CD4-positive, CD25-positive, alpha-beta regulatory T cell (primary cell): ENCODE measurements at places on chromosomes 5 and 9. TPM values are rescaled to one million over a fixed set of nuclear protein-coding genes. Genes with fewer than 3 reads are reported as not detected.

Gene HAUS6
- total RNA-seq, result 13.2 TPM

Gene LCN12
- total RNA-seq, result 1.4 TPM

- no peak for DNase-seq
These were observed 512.2 kb downstream of the ZNF608 start for GRCh38 chr5:124234022-124234769.

Gene GRIA1
- total RNA-seq, result not detected

DNA sequence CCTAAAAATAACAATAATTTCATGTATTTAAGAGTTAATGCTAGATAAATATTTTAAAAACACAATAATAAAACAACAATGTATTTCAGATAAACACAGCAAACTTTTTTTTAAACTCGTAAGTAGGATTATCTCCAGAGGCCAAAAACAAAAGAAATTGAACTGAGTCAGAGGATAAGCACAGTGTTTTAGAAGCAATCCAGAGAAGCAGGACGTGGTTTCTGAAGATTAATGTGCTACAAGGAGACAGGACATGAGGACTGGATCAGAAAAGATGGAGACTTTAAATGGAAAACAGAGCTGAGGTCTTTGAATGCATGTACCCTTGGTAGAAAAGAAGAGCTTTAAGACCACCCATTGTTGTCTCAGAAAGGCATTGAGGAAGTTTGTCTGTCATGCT is 491.2 kb upstream of the TLE4 start:
- no peak for DNase-seq

- no peak for DNase-seq
These were observed 732 bp upstream of the SMIM15 start for GRCh38 chr5:61162832-61163567.

DNA sequence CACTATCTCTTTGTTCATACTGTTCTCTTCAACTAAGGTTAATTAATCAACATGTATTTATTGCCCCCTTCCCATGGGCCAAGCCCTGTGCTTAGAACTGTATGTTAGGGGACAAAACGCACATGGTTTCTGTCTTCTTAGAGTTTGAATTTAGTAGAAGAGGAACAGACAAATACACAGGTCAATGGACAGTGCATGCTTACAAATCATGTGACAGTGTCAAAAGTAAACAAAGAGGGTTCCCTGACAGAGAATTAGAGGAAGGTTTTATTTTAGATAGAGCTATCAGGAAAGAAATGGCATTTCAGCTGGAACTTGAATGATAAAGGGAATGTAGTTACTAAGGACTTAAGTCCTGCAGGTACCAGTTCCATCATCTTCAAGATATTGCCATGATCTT is 145.2 kb upstream of the CCDC152 start:
- DNase-seq, result no peak

DNA sequence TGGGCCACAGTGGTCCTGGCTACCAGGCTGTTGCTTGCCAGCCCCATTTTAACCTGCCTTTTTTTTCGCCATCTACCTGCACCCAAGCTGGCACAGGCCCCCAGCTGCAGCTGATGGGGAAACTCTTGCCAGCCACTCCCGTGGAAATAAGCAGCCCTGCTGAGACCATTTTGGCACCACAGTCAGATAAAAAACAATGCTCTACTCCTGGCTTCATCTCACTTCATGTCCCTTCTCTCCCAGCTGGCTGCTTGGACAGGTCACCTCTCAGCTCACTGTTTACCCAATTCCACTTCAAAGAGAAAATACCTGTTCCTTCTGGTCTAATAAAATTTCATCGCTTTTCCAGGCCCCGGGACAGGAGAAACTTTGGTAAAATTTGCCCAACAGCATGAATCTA is 322.6 kb upstream of the SLC30A5 start:
- DNase-seq, result no peak

DNA sequence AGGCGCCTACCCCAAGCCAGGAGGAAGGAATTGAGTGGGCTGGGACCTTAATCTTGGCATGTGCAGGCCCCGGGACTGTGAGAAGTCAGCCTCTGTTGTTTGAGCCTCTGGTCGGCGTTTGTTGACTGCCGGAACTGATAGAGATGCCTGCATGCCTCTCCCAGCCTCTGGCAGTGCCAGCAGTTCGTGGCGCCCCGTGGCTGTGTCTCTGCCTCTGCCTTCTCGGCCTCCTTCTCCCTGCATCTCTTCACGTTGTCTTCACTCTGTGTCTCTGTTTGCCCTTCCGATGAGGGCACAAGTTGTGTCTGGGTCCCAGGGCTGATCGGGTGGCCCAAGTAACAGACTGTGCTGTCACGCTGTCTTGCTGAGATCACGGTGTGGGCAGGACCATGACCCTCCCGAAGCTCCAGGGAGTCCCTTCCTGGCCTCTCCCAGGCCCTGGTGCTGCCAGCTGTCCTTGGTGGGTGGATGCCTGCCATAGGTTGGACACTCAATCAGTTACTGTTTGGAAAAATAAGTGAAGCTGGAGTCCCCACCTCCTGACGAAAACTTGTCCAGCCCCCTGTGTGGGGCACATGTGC is 133.5 kb upstream of the LPCAT1 start:
- no peak for DNase-seq

DNA sequence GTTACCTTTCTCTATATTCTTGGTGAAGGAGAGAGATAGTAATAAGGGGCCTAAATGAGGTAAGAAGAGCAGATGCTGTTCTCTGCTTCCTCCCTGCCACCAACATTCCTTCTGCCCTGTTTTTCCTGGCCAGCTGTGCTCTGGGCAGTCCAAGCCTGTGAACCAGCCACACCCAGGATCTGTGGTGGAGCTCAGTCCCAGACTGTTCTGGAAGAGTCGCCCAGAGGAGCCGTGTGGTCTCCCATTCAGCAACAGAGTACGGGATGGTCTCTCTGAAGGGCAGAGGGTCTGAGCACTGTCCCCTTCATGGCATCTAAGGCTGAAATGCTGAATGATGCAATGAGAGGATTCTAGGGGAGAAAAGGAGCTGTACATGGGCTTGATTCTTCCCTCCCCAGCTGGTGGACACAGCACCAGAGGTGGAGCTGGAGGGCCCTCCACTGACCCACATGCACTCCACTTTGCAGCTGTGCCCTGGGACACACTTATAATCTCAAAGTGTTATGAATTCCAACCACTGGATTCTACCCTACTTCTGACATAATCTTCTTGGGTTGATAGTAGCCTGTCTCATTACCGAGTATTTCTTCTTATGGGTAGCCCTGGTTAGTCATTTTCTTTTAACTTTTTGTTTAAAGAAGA is 70.8 kb upstream of the RPS23 start:
- no peak for DNase-seq

Gene TOR2A
- 11.9 TPM for total RNA-seq

GRCh38 chr9:100413839-100414420 is 13.0 kb upstream of the MSANTD3 start:
- DNase-seq, result no peak

Gene JAKMIP2
- 2.9 TPM for total RNA-seq

Gene AQP3
- 140 TPM for total RNA-seq

Gene C5orf52
- not detected for total RNA-seq

DNA sequence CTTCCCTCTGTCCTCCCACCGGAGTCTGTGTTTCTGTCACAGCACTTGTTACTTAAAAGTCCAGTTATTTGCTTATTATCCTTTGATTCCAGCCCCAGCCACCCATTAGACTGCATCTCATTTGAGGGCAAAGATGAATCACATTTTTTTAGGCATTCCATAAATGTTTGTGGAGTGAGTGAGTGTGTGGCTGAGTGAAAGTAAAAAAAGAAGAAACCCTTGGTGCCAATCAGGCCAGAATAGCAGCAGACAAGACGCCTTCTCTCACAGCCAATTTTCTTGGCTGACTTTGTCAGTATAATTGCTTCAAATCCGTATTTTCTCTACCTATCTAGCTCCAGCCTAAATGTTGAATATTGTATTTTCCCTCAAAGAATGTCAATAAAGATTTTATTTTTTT is 613.0 kb upstream of the WWC1 start:
- DNase-seq, result no peak

GRCh38 chr5:146920351-146920881 is 41.9 kb upstream of the PPP2R2B start:
- DNase-seq, result no peak

GRCh38 chr5:172616730-172617129 is 24.3 kb upstream of the NEURL1B start:
- no peak for DNase-seq

DNA sequence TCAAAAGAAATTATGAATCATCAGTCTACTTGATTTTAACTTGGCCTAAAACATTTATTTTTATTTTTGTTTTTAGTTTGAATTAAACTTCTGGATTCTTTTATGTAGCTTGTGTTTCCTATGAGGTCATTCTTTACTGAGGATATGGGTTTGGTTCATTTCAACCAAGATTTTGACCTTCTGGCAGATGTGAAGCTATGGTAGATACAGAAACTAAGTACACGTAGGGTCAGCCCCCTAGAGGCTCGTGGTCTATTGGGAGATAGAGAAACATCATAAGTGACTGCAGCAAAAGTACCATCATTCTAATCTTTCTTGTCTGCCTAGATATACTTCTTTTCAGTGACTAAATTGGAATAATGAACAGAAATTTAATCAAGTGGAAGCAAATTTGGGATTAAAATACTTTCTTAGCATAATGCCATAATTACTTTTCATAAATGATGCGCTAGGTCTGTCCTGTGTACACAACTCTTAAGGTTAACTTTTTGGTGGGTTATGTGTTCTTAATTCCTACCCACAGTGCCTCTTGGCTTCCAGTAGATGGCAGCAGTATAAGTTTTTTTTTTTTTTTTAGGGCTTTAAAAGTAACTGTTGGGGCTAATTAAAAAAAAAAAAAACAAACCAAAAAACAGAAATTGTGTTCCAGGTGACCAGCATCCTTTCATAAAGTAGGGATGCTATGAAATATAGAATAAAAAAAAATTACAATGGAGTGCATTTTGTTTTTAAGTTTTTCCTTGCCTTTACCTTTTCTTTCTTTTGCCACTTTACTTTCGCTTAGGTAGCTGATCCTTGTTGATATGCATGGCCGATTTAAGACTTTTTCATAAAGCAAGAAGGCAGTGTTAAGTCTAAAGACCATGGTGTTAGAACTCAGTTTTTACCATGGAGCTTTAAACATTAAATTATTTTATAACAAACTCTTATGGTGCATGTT is 49.9 kb downstream of the LRRTM2 start:
- no peak for DNase-seq

- DNase-seq, result no peak
These were observed 156.0 kb downstream of the MACROH2A1 start for GRCh38 chr5:135242866-135243555.
